ENCODE measurements at places on chromosomes 1 and 21. TPM values are rescaled to one million over a fixed set of nuclear protein-coding genes. Genes with fewer than 3 reads are reported as not detected.

Gene RHD
- total RNA-seq: 0.18 TPM

Gene YBEY
- total RNA-seq: 6.0 TPM

Gene FCER1A
- total RNA-seq: not detected

DNA sequence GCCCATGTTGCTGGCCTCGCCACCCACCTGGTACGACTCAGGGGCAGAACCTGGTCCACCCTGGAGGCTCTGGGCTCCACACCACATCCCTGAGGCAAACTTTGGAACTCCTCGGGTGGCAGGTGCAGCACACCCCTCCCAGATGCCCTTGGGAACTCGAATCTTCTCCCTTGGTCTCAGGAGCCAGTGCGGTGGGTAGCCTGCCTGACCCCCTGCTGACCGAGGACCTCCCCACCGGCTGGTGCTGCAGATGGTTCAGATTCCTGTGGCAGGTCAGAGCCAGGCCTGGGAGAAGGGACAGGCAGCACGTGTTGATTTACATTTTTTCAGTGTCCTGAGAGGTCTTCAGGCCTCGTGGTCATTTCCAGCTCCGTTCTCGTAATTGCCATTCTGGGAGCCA is 6.3 kb upstream of the CFAP410 start:
- no peak for DNase-seq

DNA sequence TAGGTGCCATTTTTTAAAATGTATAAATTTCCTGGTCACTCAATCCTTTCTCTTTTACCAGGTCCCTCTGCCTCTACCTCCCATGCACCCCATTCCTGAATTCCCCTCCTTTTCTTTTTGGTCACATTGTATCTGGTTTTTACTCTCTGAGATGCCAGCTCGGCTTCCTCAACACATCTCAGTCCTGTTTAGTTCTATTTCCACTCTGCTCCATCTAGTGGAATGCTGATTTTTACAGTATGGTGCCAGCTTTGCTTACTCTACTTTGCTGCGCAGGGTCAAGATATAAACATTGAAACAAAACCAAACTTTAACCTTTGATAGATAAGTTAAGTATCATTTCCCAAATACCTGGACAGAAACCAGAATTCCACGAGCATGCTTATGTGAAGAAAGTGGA is 96.0 kb downstream of the ESRRG start:
- DNase-seq: no peak
